ENCODE measurements at places on chromosomes 5 and 9. TPM values are rescaled to one million over a fixed set of nuclear protein-coding genes. Genes with fewer than 3 reads are reported as not detected.

COL23A1 gene
- total RNA-seq: not detected

SAXO1 gene
- total RNA-seq: not detected

TUSC1 gene
- total RNA-seq: 20.8 TPM

CHSY3 gene
- 2.5 TPM for total RNA-seq

SCGB3A1 gene
- total RNA-seq: not detected

AHRR gene
- total RNA-seq: 0.29 TPM

GAS1 gene
- 1.7 TPM for total RNA-seq

IFNA13 gene
- total RNA-seq: not detected

FBP1 gene
- 2.9 TPM for total RNA-seq

TXNDC15 gene
- total RNA-seq: 48.1 TPM

- DNase-seq: no peak
Measured at GRCh38 chr5:131163276-131164119, 1.6 kb downstream of the HINT1 start.

DNA sequence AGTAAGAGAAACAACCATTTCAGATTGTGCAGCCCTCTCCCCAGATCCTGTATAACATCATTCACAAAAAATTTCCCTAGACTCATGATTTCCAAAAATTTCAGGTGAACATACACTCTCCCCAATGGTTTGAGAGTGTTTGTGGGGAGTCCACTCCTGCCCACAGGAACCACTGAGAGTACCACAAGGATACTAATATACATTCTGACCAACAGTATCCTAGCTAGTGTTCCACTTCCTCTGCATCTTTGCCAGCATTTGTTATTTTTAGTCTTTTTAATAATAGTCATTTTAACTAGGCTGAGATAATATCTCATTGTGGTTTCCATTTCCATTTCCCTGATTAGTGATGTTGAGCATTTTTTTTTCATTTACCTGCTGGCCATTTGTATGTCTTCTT, 155.4 kb downstream of the DTWD2 start:
- no peak for DNase-seq

DNA sequence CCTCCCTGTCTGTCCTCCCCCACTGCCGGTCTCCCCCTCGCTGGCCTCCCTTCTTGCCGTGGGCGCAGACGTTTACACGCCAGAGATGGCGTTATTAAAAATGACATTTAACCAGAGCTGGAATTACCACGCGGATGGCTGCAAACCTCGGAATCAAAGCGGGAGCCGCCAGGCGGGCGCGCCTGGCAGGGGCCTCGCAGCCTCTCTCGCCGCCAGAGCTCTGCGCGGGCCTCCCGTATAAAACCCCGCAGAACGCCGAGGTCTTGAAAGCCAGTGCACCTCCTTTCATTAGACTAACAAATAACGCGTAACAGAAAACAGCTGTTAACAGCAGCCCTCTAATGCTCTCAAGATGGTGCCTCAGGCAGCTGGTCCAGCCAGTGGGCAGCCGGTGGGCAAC, 10.2 kb downstream of the PRRX2 start:
- no peak for DNase-seq

GRCh38 chr9:131630205-131630831, 85.0 kb downstream of the PRRT1B start:
- no peak for DNase-seq

DNA sequence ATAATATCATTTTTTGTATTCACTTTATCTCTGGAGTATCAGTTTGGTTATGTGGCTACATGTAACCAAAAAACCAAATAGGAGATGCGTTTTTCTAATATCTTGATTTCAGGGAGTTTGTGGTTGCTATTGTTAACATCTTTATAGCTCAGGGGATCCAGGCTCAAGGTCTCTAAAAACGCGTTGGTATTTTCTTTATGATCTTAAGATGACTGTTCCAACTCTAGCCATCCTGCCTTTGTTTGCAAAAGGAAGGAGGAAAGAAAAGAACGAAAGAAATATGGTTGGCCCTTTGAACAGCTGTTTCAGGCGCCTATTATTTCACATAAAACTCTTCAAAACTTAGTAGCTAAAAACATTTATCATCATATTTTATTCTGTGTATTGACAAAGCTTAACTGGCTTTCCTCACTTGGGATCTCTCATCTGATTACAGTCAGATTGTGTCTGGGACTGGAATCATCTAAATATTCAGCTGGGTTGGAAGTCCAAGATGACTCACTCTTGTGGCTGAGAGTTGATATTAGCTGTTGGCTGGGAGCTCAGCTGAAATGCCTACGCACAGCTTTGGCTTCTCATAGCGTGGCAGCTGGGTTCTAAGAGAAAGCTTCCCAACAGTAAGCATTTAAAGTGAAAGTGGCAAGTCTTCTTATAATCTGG, 60.1 kb downstream of the FAM174A start:
- peak; percentile 61 for DNase-seq

DNA sequence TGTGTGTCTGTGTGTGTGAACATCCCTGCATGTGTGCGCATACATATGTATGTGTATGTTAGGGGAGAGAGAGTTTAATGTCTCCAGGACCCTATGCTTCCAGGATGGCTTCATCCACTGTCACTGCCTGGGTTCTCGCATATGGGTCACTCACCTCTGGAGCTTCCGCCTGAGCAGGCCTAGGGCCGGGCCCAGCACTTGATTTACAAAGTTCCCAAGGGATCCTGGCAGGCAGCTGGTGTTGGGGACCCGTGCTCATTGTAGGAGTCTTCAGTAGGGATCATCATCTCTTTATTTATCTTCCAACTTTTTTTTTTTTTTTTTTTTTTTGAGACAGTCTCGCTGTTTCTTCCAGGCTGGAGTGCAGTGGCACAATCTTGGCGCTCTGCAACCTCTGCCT, 13.0 kb downstream of the TBC1D13 start:
- no peak for DNase-seq

DNA sequence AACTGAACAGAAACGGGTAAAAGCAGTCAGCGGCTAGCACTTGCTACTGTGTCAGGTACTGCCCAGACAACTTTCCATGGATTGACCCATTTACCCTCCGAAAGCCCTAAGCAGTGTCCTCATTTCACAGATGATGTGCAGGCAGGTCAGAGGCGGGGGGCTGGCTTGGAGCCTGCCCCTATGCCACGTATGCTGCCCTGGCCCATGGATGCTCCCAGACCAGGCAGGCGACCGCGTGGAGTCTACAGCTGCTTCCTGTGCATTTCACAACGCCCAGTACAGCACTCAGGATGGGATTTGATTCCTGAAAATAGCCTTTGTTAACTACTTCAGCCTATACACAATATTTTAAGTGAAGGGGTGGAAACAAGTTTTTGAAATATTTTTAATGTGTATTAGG, 202.9 kb downstream of the NXNL2 start:
- DNase-seq: no peak

- DNase-seq: no peak
Measured at GRCh38 chr5:122507581-122507980, 195.5 kb downstream of the SNCAIP start.

- no peak for DNase-seq
Measured at GRCh38 chr5:138029944-138030343, 2.9 kb downstream of the FAM13B start.

DNA sequence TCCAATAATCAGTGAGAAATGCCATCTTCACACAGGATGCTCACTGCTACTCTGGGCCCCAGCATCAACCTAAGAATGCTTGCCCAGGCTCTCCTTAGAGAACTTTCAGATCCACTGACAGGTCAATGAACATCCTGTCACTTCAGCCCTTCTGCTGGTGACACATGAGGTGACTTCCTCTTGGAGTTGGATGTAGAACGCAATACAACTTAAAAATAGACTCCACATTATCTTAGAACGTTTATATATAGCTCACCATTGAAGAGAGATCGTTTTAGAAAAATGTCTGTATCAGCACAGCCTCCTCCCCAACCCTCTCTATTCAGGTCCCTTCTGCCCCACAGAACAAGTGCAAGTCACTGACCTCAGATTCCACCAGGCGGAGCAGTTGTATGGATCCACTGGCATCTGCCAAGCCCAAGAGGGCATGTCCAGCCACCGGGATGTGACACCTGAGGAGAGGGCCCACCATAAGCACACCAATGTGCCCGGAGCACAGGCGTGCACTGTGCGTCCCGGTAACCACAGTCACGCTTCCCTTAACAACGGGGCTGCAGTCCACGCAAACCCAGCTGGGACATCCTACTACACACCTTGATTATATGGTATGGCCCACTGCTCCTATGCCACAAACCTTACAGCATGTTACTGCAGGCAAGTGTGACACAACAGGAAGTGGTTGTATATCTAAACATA, 2.9 kb downstream of the DPH7 start:
- no peak for DNase-seq

DNA sequence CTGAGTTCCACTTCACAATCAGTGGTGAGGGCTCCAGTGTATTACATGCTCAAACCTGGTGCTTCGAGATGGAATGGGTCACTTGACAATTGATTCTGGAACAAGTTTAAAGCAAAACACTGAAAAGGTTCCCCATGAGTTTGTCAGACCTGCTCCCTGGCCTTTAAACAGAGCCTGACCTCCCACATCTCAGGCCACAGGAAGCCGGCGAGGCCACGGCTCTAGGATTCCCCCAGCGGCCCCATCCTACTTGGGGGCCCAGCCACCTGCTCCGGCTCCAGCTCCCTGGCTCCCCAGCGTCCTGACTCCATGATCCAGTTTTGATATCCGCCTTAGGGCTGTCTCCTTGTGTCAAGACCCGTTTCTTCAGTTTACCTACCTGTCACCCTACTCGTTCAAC, 62.0 kb downstream of the TTLL11 start:
- no peak for DNase-seq

GRCh38 chr9:132732326-132733259, 62.3 kb downstream of the GTF3C4 start:
- no peak for DNase-seq

GRCh38 chr5:172972552-172972951, 11.0 kb upstream of the ATP6V0E1 start:
- no peak for DNase-seq

DNA sequence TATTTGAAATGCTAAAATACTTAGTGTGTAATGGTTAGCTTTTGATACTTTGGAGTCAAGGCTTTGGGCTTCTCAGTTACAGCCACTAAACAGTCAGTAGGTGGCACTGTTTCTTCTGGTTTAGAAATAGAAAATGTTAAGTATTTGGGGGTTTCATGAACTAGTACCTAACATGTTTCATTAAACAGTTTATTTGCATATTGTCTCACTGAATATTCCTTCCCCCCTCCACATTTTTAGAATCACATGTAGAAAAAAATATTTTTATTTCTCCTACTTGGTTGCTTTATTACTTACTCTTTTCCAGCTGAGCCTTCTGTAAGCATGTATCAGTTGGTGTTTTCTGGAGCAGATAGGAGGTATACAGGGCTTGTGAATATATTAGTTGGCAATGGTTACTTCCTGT, 48.0 kb downstream of the IPO11 start:
- peak; percentile 23 for DNase-seq

GRCh38 chr9:80157561-80157983, 585.8 kb downstream of the TLE4 start:
- no peak for DNase-seq

- no peak for DNase-seq
Measured at GRCh38 chr9:88691811-88692210, 156.8 kb downstream of the NXNL2 start.

GRCh38 chr9:69919461-69920061, 98.9 kb downstream of the CFAP95 start:
- DNase-seq: no peak

GRCh38 chr5:41735213-41735612, 135.0 kb downstream of the OXCT1 start:
- DNase-seq: no peak

DNA sequence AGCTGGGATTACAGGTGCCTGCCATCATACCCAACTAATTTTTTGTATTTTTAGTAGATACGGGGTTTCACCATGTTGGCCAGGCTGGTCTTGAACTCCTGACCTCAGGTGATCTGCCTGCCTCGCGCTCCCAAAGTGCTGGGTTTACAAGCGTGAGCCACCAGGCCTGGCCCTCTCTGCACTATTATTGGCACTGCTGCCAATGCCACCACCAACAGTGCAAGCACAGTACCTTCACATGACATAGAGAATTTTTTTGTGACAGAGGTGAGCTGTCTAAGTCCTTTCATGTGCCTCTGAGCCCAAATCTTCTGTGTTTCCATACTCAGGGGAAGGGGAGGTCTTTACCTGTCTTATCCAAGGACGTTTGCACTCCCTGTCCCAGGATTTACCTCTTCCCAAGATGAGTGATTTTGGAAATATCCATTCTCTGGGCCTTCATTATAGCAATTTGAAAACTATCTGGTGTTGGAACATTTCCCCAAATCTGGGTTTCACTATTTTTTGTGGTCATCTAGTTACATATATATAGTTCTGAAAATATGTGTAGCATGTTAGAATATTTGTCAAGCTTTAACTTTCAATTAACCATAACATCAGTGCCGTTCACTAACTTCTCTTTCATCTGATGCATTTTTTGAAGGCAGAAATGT, 5.4 kb upstream of the CD180 start:
- no peak for DNase-seq

GRCh38 chr9:131755541-131756198, 15.8 kb upstream of the RAPGEF1 start:
- no peak for DNase-seq

DNA sequence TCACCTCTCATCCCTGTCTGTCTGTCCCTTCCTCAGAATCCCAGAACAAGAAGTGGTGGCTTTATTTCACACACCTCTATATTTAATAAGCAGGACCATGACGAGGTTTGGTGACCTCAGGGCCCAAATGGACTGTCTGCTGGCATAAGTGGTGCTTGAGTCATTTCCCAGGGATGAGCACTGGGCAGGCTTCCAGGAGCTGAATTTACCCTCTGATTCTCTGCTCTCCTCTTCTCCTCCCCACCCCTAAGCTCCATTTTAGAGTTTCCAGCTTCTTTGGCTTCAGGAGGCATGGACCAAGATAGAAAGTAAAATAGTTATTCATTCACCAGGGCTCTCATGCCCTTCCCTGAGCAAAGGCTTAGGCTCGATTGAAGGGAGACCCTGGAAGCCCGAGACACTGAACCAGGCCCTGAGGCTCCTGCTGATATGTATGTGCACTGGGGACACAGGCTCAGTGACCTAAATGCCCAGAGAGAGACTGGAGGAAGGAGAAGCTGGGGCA, 69.1 kb downstream of the PPARGC1B start:
- peak; percentile 65 for DNase-seq

DNA sequence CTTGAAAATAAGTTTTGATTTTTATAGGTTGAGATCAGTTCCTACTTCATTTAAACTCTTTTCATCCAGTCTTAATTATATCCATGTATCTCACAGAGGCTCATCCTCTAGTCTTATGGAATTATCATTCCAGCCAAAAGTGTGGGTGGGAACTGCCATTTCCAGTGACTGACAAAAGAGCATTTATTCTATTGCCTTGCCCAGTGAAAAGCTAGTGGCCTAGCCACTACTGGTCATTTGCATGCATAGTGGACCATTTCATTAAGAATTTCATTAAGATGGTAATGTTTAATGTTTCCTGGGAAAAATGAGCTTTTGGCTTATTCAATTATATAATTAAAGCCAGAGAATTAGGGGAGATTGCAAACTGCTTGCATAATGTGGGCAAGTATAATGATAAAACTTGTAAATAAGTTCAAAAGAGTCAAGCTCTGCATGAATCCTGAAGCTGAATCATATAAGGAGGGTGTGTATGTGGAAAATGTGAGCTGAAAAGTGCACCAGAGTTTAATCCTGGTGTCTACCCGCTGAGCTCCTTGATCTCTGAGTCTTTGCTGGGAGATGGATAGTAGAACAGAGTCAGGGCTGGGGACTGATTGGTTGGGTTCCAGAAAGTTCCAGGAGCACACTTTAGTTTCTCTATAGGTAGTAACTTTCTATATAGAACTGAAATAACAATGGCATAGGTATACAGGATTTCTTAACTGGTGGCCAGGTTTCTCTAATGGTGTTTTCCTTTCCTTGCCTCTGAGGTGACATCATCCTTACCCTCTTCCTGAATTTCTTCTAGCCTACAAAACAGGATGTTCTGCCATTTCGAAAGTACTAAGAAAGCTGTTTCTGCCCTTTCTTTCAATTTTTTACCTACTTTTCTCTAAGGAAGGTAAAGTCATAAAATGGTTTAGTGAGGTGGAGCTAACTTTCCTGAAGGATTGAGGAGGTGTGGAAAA, 78.5 kb downstream of the KIF4B start:
- DNase-seq: no peak
